ENCODE measurements at places on chromosomes 7 and 10.
A peak's percentile ranks its signal among the peaks of the same experiment; 100 is the strongest.

DNA sequence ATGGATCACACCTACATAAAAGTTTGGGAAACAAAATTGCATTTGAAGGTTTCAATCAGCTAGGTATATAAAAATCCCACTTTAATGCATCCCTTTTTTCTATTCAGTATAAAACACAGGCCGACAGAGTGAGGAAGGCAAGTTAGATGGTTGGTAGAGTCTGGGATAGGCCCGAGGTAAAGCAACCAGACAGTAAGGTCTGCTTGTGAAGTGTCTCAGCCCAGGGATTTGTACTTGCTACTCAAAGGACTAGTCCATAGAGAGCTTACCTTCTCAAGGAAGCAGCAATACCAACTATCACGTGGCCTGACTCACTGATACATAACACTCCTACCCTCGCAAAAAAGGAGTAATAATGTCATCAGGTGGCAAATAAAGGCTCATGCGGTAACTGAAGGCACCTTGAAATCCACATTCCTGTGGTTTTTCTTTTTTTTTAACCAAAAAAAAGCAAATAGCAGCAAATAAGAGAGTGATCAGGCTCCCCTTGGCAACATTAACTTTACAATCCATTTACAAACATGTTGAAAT, 56.2 kb upstream of the ATP6V0A4 start:
- no peak for DNase-seq

- no peak for DNase-seq
Observed at GRCh38 chr7:31679574-31680305, 7.3 kb upstream of the PPP1R17 start.

DNA sequence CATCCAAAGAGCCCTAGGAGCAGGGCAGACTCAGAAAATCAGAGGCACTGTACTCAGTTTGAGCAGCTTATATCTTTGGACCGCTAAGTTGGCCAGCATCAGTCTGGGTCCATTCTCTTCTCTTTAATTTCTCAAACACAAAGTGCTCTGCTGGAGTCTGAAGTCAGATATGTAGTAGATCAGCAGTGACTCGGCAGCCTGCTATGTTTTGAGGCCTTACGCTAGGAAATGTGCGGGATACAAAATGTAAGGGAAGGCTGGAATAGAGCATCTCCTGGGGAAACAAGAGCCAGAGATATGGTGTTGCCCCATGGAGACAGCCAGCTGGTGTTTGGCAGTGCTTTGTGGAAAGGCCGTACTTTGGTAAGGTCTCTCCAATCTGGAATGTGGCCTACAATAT, 60.6 kb upstream of the VKORC1L1 start:
- peak; percentile 47 for DNase-seq

- no peak for DNase-seq
Observed at GRCh38 chr7:50783303-50783702, 607 bp upstream of the GRB10 start.

DNA sequence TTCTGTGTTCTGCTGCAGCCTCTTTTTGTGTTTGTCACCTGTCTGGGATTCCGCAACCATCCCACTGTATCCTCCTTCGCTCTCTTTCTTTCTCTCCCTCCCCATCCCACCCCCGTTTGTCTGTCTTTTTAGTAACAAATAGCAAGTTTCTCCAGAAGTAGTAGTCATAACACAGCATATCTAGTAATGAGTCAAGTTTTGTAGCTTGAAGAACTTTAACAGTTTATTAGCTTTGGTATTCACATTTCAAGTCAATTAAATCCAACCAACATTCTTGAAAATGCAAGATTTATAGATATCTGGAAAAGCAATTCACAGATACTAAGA, 154.1 kb upstream of the MTPN start:
- no peak for DNase-seq

GRCh38 chr7:155198901-155199845, 98.5 kb upstream of the INSIG1 start:
- peak; percentile 88 for DNase-seq

GRCh38 chr10:33279276-33279675, 55.2 kb downstream of the NRP1 start:
- DNase-seq = peak; percentile 56
